Right atrium auricular region (tissue), 2 donors: ENCODE measurements at places on chromosomes 1 and 21. TPM values are rescaled to one million over a fixed set of nuclear protein-coding genes. Genes with fewer than 3 reads are reported as not detected.

LY9 gene
- total RNA-seq: 0.20 TPM

SYNJ1 gene
- 7.9 TPM for total RNA-seq

SLAMF6 gene
- total RNA-seq: 0.19 TPM

OLIG2 gene
- not detected for total RNA-seq

PLPPR4 gene
- total RNA-seq: 0.37 TPM

OR2L3 gene
- total RNA-seq: not detected

KAZN gene
- 3.9 TPM for total RNA-seq

ADGRB2 gene
- 14.4 TPM for total RNA-seq

DIO1 gene
- total RNA-seq: not detected

AJAP1 gene
- 0.08 TPM for total RNA-seq

PARK7 gene
- 266 TPM for total RNA-seq

CCNL2 gene
- 44.2 TPM for total RNA-seq

HCRTR1 gene
- not detected for total RNA-seq

KRTAP12-3 gene
- total RNA-seq: not detected

KLF17 gene
- total RNA-seq: not detected

AADACL3 gene
- total RNA-seq: not detected

VWA5B1 gene
- total RNA-seq: 0.22 TPM

CLCNKA gene
- 0.20 TPM for total RNA-seq

KCNJ9 gene
- total RNA-seq: 0.08 TPM

ORC1 gene
- total RNA-seq: not detected

NIBAN1 gene
- total RNA-seq: 198 TPM

DDR2 gene
- total RNA-seq: 41.6 TPM

RAB25 gene
- total RNA-seq: not detected

RUNX1 gene
- total RNA-seq: 7.6 TPM

TMEM269 gene
- not detected for total RNA-seq

TRIM58 gene
- 2.6 TPM for total RNA-seq

ZNF593OS gene
- total RNA-seq: not detected

PCSK9 gene
- 0.47 TPM for total RNA-seq
